ENCODE measurements at places on chromosomes 7 and 10. TPM values are rescaled to one million over a fixed set of nuclear protein-coding genes. Genes with fewer than 3 reads are reported as not detected.

DNA sequence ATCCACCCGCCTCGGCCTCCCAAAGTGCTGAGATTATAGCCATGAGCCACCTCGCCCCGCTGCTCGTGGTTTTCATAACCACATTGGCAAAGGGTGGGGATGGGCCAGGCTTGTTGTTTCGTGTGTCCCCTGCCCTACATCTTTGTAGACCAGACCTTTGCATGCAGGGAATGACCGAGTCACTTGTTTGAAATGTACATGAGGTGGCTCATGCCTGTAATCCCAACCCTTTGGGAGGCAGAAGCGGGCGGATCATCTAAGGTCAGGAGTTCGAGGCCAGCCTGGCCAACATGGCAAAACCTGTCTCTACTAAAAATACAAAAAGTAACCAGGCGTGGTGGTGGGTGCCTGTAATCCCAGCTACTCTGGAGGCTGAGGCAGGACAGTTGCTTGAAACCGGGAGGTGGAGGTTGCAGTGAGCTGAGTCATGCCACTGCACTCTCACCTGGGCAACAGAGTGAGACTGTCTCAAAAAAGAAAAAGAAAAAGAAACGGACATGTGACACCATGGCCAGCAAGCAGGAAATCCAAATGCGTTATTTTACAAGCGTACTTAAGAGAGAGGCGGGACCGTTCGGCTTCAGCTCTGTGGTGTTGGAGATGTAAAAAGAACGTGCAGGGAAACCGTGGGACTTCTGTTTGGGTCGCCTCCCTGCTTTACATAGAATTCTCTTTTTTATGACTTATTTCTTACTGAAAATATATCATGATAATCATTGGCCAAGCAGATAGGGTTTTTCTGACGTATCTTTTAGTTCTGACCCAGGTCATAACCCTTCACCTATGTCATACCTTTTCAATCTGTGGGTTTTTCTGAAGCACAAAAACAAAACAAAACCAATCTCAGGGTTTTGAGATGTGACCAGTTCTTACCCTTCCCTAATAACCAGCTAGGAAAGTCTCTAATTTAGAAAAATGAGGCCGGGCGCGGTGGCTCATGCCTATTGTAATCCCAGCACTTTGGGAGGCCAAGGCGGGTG lies 45.1 kb downstream of the WIPI2 start:
- no peak for DNase-seq

- no peak for DNase-seq
Measured at GRCh38 chr7:124785994-124786393, 20.4 kb upstream of the GPR37 start.

- DNase-seq: no peak
Measured at GRCh38 chr7:11681461-11681860, 150.5 kb downstream of the THSD7A start.

The LDB3 gene
- total RNA-seq: 1.5 TPM

All from left lung (tissue), 14 donors.